Stimulated activated CD4-positive, alpha-beta T cell treated with anti-CD3 and anti-CD28 coated beads, Interleukin-4, amount 100 ng/mL, for 4 hours (primary cell): ENCODE measurements at places on chromosomes 3 and 15.

DNA sequence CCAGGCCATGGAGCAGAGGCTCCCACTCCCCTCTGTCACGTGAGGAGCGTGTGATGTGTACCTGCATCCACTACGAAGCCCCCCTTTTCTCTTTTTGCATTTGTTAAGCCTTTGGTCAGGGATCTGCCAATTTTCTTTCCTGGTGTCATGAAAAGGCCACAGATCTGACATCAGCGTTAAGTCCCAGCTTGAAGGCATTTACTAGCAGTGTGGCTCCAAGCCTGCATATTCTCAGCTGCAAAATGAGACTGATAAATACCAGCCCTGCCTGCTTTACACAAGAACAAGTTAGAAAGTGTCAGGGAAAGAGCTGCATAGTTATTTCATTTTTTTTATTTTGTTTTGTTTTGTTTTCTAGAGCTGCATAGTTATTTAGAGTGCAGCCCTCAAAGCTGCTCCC is 2.3 kb upstream of the ANKRD63 start:
- no peak for DNase-seq

- no peak for DNase-seq
Measured at GRCh38 chr3:161567577-161568361, 71.2 kb downstream of the OTOL1 start.

DNA sequence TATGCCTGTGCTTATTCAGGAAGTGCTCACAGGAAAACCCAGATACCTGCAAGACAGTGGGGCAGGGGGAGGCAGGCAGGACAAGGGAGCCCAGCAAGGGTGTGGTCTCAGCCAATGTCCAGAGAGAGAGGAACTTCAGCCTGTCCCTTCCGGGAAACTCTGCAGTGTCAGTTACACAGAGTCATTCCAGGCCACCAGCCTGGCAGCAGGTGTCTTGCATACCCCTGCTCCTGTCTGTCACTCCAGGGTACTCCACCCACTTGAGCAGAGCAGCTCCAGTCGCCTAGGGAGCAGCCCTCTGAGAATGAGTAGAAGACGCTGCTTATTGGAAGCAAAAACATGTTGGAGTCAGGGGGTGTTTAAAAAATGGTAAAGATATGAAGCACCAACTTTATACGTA is 431.2 kb upstream of the RGMA start:
- no peak for DNase-seq

DNA sequence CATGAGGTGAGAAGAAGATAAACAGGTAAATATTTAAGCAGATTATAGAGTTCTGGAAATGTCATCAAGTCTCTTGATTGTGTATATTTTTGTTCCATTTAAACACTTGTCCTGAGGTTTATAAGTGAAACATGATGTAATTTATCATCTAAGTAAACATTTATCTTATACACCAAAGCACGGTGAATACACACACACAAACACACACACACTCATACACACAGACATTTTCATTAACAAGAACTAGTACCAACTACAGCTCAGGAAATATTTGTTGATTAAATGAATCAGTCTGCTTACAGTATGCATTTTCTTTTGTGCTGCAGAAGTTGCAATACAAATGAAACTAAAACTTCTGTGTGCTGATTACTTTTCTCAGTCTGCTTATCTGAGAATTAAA is 357.3 kb downstream of the ZBTB20 start:
- no peak for DNase-seq

- DNase-seq, result no peak
Measured at GRCh38 chr3:127585163-127585812, 5.2 kb downstream of the TPRA1 start.

GRCh38 chr15:31905054-31905453 is 125.3 kb upstream of the CHRNA7 start:
- no peak for DNase-seq

DNA sequence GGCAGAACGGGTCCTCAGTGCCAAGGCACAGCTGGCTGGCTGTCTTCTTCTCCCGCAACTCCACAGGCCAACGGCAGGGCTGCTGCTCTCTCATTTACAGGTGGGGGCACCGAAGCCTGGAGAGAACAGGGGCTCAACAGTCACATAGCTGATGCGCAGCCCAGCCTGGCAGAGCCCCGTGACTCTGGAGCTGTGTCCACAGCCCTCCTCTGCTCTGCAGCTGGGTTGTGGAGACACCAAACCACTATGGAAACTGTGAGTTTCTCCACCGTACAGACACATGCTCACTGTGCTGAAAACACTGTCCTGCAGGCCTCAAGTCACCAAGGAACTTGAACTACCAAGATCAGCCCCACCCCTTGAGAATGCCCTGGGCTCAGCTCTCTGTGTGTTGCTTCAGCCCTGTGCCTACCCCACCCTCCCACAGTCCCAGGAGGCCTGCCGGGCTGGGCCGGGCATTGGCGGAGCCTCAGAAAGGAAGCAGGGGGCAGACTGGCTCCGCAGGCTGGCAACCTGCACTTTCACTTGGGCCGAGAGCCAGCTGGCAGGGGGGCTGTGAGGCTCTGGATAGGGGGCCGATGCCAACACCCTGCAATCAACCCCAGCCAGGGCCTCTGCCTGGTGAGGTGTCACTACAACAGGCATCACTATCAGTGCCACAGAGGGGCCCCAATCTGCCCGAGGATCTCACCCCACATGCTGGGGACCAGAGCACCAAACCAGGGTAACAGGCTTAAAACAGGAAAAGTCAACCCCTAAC is 113.7 kb upstream of the RPL32 start:
- peak; percentile 11 for DNase-seq

DNA sequence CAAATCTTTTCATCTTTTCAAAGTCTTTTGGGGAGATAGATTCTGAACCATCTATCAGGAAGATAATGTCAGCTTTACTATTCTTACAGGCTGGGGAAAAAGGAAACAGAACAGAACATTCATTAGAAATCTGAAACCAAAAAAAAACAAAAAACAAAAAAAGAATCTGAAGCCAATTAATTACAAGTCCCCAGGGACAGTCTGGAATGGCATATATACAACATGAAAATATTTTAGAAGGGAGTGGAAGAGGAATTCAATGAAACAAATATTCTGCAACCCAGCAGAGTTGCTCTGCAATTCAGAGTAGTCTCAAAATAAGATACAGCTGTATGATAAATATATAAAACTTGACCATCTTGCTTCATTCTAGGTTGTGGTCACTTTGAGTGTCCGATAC is 41.7 kb upstream of the CAPN7 start:
- no peak for DNase-seq

GRCh38 chr3:8523041-8523440 is 21.4 kb downstream of the LMCD1 start:
- no peak for DNase-seq

- no peak for DNase-seq
Measured at GRCh38 chr3:73361591-73361990, 263.1 kb downstream of the PDZRN3 start.

DNA sequence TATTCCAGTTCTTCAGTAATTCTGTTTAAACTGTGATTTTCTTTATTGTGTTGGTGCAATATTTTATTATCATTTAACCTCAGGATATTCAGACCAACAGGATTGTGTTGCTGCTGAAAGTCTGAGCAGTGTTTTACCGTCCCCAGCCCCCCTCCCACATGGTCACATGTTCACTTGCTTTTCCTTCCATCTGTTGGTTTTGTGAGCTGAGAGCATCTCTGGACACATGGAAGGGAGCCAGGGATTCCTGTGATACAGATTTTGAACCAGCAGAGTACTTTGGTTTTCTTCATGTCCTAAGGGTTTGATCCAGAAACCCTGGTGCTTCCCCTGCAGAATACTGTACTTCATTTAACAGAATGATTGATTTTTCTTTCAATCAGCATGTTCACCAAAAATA is 11.9 kb downstream of the ARRDC4 start:
- DNase-seq, result no peak

- no peak for DNase-seq
Measured at GRCh38 chr3:124775877-124776276, 45.6 kb downstream of the UMPS start.

DNA sequence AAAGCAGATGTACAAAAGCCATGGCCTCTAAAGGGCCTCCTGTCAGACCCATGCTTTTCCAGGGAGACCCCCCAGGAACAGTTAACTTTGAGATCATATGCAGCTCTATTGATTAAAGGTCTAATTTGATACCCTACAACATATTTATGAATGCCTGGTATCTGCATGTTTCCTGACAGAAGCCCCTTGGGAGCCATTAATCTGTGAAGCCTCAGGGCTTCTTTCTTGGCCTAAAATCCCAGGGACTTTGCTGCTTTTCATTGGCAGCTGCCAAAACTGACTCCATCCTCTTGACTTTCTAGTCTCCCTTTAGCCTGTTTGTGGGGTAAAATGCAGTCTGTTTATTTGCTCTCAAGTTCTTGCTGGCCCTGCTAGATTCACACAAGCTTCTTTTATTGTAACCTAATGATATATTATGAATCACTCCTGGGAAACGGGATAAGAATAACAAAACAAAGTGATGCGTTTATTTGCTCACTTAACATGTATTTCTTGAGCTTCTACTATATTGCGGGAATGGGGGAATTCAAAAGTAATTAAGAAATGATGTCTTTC is 257.0 kb downstream of the LSAMP start:
- no peak for DNase-seq

DNA sequence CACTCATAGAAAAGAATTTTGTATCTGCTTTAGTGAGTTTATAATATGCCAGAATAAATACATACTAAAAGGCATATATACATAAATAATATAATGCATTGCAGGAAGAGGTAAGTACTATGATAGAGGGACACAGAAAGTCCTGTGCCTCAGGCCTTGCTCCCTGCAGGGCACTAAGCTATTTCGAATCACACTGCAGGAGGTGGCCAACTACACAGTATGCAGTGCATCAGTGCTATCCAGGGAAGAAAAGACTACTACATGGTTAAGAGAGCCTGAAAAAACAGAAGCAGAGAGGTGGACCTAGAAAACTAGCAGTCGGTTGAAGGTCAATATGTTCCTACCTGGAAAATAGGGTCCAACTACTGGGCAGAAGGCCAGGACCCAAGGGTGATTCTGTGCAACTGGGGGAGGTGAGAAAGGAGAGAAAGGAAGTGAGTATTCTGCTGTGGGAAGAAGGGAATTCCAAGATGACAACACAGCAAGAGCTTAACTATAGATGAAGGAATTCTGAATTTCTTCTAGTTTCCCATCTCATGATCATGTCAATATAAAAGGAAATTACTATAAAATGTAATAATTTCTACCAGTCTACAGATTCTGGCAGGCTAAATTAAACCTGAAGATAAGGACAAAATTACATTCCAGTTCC is 218.0 kb downstream of the ZBTB20 start:
- no peak for DNase-seq

DNA sequence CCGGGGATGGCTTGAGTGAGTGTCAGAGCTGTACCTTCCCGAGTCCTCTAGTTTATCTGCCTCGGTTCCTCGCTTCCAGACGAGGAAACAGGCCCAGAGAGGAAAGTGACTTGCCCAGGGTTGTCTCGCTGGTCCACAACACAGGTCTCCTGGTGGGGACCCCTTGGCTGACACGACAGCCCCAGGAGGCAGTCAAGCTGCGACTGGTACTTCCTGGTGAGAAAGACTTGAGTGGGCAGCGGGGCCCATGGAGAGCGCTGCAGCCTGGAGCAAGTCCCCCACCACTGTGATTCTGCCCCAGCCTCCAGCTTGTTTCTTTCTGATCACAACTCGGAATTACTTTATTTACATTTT is 600 bp upstream of the CHRNA5 start:
- no peak for DNase-seq

DNA sequence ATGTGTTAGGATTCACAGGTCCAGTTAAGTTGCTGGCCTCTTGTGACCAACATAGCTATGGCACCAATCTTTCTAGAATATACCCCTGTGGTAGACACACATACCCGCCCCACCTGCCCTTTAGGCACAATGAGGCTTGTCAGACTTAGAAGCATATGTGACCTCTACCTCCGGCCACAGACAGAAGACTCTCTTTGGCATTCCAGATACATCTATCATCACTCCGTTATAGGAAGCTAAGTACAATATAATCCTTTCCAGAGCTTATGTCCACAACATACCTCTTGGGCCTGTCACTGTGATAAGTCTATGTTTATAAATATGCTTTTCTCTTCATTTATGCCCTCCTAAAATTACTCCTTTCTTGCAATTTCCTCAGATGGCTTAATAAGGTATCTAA is 39.8 kb downstream of the CD47 start:
- no peak for DNase-seq

DNA sequence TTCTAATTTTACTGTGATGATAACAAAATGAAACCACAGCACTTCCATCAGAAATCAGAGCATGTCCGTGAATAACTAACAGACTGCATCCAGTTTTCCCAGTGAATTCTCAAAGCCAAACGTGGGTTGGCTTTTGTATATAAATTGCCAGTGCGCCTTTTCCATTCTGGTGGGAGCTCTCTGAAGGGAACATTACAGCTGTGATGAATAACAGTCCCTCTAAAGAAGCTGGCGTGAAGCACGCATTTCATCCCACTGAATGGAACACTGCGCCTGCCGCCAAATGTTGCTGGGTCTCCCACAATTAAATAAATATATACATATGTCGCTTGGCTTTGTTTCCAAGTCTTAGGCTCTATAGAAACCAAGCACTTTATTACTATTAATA is 113.0 kb upstream of the PFN2 start:
- DNase-seq, result no peak

GRCh38 chr3:50269977-50270413 is 1.0 kb downstream of the SEMA3B start:
- DNase-seq, result no peak

GRCh38 chr3:180615954-180616353 is 14.0 kb downstream of the TTC14 start:
- DNase-seq, result no peak

DNA sequence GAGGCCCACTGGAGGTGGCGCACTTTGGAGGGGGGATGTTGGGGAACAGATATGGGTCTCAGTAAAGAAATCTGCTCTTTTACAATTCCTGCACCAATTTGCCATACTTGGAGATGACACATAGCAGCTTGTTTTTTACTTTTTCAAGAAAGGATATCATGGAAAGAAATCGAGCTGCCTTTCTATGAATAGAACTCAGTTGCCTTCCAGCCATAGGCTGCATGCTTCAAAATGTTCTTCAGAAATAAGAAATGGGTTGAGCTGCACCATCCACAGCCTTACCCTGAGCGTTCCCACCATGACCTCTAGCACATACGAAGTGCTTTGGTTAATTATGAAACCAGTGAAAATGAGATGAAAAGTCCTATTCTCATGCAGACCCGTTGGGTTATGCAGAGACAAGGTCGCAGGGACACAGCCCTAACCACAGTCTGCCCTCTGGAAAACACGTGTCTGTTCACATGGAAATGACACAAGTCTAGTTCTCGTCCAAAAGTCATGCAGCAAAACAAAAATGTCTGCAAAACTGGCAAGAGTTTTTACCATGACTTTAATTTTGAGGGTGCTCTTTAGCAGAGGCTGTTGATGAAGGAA is 36.3 kb downstream of the NGRN start:
- DNase-seq, result no peak

DNA sequence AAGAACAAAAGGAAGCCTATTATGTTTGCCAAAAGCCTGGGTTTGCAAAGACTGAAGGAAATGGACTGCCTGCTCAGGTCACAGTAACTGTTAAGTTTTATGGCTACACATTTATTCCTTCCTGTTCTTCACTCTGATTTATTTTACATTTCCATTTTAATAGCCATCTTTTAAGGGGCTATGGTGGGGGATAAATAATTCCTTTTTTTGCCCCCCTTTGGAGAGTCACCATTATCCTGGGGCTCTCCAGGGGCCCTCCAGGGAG is 53.5 kb upstream of the MYZAP start:
- DNase-seq, result no peak
